D721Med (cell line): ENCODE measurements at places on chromosomes 1 and 21.
A peak's percentile ranks its signal among the peaks of the same experiment; 100 is the strongest.

GRCh38 chr1:155960081-155960745, 18.1 kb downstream of the ARHGEF2 start:
- no peak for DNase-seq

GRCh38 chr1:204370176-204370575, 10.4 kb upstream of the PLEKHA6 start:
- DNase-seq, result no peak

GRCh38 chr1:14845851-14846250, 247.4 kb downstream of the KAZN start:
- no peak for DNase-seq

- DNase-seq, result no peak
Measured at GRCh38 chr1:7422081-7422480, 349.0 kb upstream of the VAMP3 start.

- peak; percentile 37 for DNase-seq
Measured at GRCh38 chr1:1540090-1540817, at the start of gene TMEM240. TMEM240 (minus strand) TSS chr1:1540624; CDS start chr1:1540346, 278 bp downstream.

DNA sequence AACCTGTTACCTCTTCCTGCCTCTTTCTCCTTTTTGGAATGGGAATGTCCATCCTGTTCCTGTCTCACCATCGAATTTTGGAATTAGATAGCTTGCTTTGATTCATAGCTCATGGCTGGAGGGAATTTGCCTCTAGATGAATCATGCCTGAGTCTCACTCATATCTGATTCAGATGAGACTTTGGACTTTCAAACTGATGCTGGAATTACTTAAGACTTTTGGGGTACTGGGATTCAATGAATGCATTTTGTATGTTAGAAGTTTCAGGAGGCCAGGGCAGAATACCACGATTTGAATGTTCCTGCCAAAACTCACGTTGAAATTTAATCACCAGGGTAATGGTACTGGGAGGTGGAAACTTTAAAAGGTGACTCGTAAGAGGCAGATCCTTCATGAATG, 132.4 kb downstream of the DSCAM start:
- no peak for DNase-seq

- no peak for DNase-seq
Measured at GRCh38 chr1:14055442-14056223, 355.6 kb downstream of the PRDM2 start.

- DNase-seq, result no peak
Measured at GRCh38 chr1:32330558-32331151, 5.4 kb downstream of the MARCKSL1 start.

- DNase-seq, result no peak
Measured at GRCh38 chr1:35691080-35691479, 27.6 kb downstream of the C1orf216 start.

DNA sequence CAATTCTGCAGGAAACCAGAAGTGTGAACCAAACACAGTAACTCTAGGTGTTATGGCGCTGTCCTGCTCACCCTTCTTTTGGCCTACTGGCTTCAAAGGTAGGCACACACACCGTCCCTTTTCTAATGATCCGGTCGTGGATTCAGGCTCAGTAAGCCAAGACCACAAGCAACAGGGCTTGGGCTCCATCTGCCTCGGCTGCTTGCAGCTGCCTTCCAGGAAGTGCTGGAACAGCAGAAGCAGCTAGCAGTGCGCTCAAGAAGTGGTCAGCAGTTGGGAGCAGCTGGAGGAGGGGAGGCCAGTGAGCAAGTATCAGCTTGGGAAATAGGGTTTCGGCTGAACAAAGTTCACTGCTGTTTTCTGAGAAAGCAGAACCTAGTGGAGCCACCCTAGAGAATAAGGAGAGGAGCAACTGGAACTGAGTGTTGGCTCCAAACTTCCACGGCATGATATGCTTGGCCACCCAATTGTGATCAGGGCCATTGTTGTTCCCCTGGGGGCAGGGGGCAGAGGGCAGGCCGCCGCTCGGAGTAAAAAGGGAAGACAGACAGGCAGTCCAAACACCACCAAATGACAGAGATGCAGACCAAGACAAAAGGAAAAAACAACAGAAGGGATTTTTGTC, 173.4 kb downstream of the TOMM20 start:
- DNase-seq, result no peak

DNA sequence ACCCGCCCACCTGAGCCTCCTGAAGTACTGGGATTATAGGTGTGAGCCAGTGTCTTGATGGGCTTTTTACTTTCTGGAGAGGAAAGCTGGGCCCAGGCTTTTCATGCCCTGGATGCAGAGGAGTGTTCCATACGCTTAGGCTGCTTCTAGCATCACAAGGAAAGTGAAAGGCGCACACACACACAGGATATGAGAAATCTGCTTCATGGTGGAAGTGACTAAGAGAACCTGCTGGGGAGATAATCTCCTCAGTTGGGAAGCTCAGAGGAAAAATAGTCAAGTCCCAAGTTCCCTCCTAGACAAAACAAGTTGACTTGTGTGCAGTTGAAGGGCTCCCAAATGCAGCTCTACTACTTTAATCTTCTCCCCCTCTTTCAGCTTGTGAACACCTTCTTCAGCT, 2.2 kb downstream of the NUDC start:
- DNase-seq, result no peak
